Stimulated activated CD4-positive, alpha-beta T cell treated with anti-CD3 and anti-CD28 coated beads, Interleukin-2, amount 100 ng/mL, for 48 hours (primary cell): ENCODE measurements at places on chromosomes 7 and 10.

DNA sequence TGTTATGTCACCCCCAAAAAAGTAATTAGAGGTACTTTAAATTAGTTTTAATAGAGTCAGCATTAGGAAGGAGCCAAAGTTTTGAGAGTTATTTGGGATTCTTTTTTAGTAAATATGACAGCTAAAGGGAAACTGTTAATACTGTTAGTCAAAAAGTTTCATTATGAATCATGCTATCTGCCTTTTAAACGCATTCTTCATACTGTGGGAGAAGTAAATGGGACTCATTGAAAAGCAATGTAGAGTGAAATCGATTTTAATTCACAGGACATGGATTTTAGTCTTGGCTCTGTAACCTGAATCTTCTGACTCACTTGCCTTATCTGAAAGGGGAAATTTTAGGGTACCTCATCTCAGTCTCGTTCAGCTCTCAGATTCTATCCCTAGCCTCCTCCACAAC is 105.1 kb downstream of the AASS start:
- no peak for DNase-seq

DNA sequence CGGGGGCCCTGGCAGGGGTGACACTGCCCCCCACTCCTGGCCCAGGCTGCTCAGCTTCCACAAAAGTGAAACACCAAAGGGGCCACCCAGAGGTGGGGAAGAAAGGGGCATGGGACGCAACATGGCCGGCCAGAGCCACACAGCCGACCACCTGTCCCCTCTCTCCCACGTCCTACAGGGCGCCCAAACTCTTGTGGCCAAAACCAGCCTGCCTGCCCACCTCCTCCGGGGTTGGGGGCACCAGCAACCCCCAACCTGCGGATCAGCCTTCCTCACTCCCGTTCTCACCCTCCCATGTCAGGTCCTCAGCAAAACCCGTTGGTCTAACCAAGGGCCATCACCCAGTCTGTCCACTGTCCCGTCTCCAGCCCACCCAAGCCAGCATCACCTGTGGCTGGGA is 79.5 kb upstream of the DNAAF5 start:
- no peak for DNase-seq

GRCh38 chr10:62163024-62163423 is 105.6 kb downstream of the RTKN2 start:
- no peak for DNase-seq

GRCh38 chr7:96747418-96747940 is 37.8 kb upstream of the SEM1 start:
- DNase-seq: no peak

- no peak for DNase-seq
Observed at GRCh38 chr10:14024329-14025202, 306.2 kb downstream of the FRMD4A start.

- DNase-seq: no peak
Observed at GRCh38 chr10:84179059-84179710, 5.6 kb downstream of the GPR15LG start.
